Stimulated activated CD8-positive, alpha-beta memory T cell treated with anti-CD3 and anti-CD28 coated beads, Interleukin-15, amount 100 ng/mL, for 24 hours (primary cell): ENCODE measurements at places on chromosomes 2 and 18.

GRCh38 chr18:29241199-29241598 is 1064.3 kb upstream of the CDH2 start:
- no peak for DNase-seq

DNA sequence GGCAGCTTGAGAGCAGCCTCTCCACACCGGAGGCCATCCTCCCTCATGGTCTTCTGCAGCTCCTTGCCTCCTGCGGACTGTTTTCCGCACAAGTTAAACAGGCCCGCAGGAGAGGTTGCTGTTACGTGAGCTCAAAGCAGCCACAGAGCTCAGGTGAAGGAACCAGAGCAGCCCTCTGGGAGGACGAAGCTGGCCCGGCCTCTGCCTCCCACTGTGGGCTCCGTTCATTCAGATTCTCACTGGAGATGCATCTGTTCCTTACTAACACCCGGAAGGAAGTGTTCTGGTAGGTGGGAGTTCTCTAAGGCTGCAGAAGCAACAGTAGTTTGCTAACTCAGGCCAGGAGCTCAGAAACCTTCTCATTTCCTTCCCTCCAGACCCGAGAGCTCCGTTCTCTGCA is 10.9 kb downstream of the DIPK1C start:
- no peak for DNase-seq

DNA sequence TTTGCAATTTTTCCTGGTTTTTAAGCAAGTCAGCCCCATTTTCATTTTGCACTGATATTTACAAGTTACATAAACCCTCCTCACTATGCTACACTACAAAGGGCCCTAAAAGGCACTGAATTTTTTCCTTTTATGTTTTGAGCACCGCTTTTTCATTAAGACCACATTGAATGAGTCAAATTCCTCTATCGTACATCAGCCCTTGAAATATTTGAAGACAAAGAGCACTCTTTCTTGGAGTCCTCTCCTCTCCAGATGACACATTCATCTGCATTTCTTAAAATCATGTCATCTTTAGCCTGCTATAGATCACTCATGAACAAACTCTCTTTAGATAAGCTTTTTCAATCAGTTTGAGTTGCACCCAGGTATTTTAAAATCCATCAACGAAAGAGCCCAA is 306.6 kb upstream of the SOX11 start:
- no peak for DNase-seq

GRCh38 chr2:127541809-127542208 is 6.3 kb downstream of the MYO7B start:
- no peak for DNase-seq

- no peak for DNase-seq
Observed at GRCh38 chr2:148643421-148643820, 1.1 kb upstream of the EPC2 start.

- no peak for DNase-seq
Observed at GRCh38 chr2:29262681-29263260, 147.6 kb downstream of the CLIP4 start.

- no peak for DNase-seq
Observed at GRCh38 chr2:48626047-48626446, 8.4 kb downstream of the GTF2A1L start.

GRCh38 chr2:1140389-1141003 is 189.8 kb downstream of the SNTG2 start:
- peak; percentile 31 for DNase-seq

DNA sequence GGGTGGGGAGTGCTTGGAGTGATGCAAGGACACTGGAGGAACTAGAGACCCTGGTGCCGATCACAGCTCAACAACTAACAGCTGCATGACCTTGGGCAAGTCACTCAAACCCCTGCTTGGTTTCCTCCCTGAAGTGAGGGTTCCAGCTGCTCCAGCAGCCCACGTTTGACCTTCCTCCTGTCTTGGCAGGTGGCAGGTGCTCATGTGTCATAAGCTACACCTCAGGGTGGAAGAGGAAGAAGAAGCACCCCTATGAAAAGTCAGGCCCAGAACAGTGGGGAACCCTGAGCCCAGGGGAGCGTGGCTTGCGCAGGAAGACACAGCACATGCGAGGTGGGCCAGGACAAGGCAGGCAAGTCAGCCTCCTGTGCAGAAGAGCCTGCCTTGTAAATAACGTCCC is 42.4 kb downstream of the MRPL35 start:
- DNase-seq, result no peak

- DNase-seq, result peak; percentile 48
Observed at GRCh38 chr2:112259509-112260294, 4.9 kb upstream of the ZC3H8 start.

GRCh38 chr2:134079373-134079772 is 174.5 kb upstream of the MGAT5 start:
- DNase-seq, result no peak

- DNase-seq, result no peak
Observed at GRCh38 chr2:65549257-65549627, 116.8 kb upstream of the SPRED2 start.

GRCh38 chr18:78891185-78891762 is 88.3 kb upstream of the SALL3 start:
- DNase-seq, result no peak

DNA sequence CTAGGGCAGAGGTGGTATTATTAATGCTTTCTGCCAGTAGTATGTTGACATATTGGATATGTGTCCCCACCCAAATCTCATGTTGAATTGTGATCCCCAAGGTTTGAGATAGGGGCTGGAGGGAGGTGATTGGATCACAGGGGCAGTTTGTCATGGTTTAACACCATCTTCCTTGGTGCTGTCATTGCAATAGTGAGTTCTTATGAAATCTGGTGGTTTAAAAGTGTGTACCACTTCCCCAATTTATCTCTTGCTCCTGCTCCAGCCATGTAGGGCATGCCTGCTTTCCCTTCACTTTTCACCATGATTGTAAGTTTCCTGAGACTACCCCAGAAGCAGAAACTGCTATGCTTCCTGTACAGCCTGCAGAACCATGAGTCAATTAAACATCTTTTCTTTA is 47.1 kb upstream of the THSD7B start:
- no peak for DNase-seq

DNA sequence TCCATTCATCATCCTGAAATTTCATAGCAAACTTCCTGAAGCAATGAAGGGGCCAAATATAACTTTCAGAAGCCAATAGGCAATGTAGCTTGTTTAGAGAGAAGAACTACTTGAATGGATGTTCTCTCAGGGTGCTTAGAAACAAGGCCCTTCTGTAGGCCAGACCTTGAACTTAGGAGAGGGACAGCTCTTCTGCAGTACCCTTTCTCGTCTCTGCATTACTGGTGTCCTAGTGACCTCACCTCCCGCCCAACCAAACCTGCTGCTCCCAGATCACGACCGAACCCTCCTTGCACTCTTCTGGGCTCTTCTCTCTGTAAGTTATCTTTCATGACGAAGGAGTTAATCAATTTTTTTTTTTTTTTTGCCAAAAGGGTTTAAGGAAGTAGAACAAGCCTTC is 543.9 kb downstream of the TDRD15 start:
- no peak for DNase-seq

DNA sequence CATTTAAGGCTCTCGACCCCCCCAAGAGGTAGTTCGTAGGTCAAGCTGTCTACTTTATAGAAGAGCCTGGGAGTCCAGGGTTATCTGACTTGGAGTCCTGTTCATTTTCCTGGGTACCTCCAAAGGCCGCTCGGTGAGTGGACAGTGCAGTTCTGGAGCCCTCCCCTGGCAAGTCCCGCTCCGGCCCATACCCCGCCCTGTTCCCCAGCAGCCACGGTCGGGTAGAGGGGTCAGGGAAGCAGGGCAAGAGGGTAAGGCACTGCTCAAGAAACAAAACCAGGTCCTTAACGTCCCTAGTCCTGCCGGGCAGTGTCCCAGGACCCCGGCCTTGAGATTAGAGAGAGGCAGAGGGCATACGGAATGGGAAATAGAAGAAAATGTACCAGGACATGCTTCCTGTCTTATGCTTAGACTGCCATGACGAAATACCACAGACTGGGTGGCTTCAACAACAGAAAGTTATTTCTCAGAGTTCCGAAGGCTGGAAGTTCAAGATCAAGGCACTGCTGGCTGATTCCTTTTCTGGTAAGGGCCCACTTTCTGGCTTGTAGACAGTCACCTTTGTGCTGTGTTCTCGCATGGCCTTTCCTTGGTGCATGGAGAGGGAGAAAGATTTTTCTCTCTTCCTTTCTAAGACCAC is 5.4 kb upstream of the HPCAL1 start:
- no peak for DNase-seq

DNA sequence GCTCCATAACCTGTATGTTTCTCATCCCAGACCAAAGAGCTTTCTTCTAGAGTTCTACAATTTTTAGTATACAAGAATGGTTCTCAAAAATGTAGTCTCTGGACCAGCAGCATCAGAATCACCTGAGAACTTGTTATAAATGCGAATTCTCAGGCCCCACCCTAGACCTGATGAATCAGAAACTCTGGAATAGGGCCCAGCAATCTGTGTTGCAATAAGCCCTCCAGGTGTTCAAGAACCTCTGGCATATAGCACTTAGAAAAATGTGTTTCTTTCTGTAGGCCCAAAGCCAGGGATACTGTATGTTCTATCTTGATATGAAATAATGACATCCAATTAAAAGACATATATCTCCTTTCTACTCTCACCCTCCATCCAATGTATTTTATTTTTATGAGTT is 10.4 kb downstream of the PAIP2B start:
- DNase-seq, result no peak

DNA sequence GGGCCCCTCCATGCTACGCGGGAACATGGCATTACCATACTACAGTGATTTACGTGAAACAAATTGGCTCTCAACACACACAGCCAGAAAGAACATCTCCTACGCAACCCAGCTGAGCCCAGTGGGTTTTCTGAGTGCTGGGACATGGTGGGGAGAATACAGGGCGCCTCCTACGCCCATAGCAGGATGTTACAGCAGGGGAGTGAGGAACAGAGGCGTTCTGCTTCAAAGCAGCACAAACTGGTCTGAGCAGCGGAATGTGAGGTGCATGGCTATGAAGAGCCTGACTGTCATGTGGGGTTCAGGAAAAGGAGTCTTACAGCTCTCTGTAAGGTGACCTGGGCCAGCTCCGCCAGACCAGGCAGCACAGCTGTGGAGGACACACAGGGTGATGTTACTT is 108.6 kb upstream of the REV1 start:
- no peak for DNase-seq

- DNase-seq, result no peak
Observed at GRCh38 chr2:62631160-62632085, 74.1 kb upstream of the EHBP1 start.

GRCh38 chr2:181658444-181658843 is 1.5 kb upstream of the CERKL start:
- DNase-seq, result no peak
